ENCODE measurements at places on chromosomes 5 and 9.
A peak's percentile ranks its signal among the peaks of the same experiment; 100 is the strongest.

DNA sequence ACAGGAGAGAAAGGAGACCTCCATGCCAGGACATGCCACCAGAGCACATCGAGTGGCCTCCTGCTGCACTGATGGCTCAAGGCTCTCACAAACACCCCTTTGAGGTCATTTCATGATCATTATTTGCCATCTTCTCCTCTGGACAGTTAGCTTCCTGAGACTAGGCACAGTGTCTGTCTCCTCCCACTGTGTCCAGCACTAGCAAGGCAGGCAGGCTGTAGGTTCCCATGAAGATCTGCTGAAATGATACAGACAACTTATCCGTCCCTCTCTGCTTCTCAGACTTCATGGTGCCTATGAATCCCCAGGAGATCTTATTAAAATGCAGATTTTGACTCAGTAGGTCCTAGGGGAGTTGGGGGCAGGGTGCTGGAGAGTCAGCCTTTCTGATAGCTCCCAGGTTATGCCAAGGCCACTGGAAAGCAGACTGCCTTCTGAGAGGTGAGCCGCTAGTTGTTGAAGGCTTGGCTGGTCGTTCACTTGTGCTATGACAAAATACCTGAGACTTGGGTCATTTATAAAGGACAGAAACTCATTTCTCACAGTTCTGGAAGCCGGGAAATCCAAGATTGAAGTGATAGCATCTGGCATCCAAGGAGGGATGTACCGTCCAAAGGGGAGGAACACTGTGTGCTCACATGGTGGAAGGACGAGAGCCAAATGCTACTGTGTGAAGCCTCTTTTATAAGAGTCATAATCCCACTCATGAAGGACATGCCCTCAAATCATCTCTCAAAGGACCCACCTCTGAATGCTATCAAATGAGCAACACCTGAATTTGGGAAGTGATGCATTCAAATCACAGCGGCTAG, 183.4 kb downstream of the SPOCK1 start:
- no peak for DNase-seq

GRCh38 chr9:124264823-124265233, 7.1 kb downstream of the NEK6 start:
- no peak for DNase-seq

GRCh38 chr9:125767349-125767748, 20.2 kb downstream of the PBX3 start:
- no peak for DNase-seq

GRCh38 chr9:69675563-69675962, 3.4 kb upstream of the APBA1 start:
- no peak for DNase-seq

GRCh38 chr5:119287547-119288111, 68.2 kb upstream of the TNFAIP8 start:
- peak; percentile 68 for DNase-seq

GRCh38 chr5:6527749-6528455, 79.2 kb downstream of the UBE2QL1 start:
- no peak for DNase-seq

GRCh38 chr9:136077491-136077890, 17.6 kb downstream of the NACC2 start:
- DNase-seq, result no peak

GRCh38 chr9:121943463-121943862, 149.6 kb downstream of the TTLL11 start:
- no peak for DNase-seq

- peak; percentile 64 for DNase-seq
These were observed 25.2 kb downstream of the EMB start for GRCh38 chr5:50415912-50416311.

DNA sequence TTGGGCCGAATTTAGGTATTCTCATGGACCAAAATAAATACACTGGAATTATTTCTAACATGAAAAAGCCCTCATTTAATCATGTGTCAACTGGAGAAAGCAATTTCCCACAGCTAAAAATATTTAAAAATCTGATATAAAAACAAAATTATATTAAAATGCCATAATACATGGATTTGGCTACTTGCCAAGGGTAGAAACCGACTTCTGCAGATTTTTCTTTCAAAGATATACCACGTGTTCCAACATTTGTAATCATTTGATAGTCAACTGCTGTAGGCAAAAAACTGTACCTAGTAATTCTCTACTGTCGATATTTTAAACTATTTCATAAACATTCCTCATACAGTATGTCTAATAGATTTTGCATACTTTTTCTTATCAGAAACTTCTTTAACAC, 237.6 kb downstream of the FBXL17 start:
- DNase-seq, result no peak

DNA sequence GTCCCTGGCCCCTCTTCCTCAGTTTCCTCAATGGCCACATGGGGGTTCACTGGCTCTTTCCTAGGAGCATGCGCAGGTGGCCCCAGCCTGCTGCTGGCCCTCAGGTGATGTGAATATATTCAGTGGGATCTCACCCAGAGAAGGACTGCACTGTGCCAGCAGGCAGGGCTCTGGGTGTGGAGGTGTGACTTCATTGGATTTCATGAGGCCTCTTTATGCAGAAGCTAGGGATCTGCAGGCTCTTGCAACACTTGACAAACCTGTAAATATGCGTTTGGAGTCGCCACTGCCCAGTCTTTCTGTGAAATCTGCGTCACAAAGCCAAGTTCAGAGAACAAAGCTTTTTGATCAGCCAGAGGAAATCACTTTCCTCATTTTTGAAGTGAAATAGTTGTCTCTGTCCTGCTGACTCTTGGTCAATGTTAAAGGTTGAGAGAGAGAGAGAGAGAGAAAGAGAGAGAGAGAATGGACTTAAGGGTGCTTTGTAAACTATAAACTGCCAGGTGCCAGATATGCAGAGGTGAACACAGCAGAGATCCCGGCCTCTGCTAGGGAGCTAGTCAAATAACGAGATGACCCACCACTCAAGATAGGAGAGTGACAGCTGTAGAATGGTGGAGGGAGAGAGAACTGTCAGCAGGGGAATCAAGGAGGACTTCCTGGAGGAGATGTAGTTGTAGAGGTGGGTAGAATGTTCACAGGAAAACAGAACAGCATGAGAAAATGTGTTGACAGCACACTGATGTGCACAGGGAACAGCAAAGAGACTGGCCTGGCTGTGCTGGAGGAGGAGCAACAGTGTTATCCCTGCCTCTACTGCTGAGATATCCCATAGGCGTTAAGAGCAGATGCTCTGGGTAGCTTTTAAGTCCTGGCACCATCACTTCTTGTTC, 167.0 kb upstream of the ZNF618 start:
- no peak for DNase-seq

DNA sequence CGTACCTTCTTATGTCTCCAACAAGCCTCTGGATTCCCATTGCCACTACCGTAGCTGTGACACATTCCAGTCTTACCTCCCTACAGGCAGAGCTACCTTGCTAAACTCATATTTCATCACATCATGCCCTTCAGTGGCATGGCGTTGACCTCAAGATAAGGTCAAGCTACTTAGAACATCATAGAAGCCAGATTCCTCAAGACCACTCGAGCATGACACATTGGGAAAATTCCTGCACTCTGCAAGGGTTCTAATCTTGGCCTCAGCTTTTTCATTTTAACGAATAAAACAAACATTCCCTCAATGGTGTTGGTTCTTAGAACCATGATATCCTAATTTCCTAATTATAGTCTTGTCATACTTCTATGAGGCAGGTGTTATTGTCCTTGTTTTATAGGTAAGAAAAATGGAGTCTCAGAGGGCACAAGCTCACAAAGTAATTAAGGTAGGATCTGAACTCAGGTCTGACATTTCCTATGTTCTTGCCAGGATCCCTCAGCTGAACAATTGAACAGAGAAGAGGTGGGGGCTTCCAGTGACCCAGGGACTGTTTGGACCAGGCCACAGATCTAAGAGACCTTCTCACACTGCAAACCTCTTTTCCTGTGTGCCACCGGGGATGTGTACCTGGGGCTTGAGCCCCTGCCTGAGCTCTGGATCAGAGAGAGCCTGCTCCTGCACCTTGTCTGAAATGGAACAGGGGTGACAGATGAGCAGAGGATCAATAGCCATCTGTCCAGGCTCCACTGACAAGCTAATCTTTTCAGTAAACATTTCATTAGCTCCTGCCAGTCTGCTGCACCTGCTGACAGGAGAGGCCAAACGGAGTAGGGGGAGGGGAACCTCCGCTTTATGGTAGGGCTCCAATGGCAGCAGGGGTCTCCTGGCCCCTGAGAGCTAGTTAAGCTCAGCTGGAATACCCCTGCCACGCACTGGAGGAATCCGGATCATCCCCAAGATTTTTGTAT, 49.3 kb downstream of the ALG2 start:
- DNase-seq, result no peak

DNA sequence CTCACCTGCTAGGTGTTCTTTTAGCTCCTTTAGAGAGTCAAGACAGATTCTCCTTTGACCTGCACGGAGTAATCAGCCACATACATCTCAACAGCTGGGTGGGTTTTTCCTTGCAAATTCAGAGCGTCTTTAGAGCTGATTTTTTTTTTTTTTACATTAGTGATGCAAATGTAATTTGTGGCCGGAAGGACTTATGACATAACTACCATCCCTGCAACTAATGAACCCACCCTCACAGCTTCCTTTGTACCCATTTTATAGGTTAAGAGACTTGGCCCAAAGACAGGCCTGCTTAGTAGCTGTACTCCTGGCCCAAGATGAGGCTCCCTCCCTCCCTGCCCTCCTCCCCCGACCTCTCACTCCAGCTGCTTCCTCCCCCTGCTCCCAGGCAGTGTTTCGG, 69.9 kb upstream of the NIPAL4 start:
- peak; percentile 27 for DNase-seq

DNA sequence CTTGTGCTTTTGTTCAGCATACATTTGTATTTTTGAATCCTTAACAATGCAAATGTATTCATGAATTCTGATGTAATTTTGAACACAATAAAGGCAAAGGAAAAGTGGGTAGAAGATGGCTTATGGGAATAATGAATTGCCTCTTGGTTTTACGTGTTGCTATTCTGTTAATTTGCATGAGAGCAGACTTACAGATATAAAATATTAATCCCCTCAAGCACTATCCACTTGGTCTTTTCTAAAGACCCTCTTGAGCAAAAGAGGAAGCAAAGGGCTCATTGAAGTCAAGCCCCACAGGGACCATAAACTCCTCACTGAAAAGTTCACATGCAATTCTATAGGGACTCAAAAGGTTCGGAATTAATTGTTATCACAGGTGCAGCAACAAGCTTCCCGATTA, 51.9 kb downstream of the OSTF1 start:
- DNase-seq, result no peak

- no peak for DNase-seq
These were observed 478.8 kb downstream of the CETN3 start for GRCh38 chr5:89930591-89931392.

DNA sequence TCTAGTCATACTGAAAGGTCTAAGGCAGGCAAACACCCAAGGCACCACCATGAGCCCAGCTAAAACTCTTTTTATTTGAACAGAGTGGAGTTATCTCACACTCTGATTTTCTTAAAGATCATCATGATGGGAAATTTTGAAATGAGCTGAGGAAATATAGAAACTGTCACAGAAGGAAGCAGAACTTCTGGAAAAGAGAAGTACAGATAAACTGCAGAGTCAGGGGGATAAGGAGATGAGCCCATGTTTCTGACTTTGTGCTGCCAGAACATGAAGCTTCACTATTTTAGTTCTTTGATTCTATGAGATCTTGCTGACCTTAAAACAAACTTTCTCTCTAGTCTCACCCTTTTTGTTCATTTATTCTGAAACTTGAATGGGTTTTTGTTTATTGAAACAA, 406.5 kb upstream of the EDIL3 start:
- DNase-seq, result no peak

DNA sequence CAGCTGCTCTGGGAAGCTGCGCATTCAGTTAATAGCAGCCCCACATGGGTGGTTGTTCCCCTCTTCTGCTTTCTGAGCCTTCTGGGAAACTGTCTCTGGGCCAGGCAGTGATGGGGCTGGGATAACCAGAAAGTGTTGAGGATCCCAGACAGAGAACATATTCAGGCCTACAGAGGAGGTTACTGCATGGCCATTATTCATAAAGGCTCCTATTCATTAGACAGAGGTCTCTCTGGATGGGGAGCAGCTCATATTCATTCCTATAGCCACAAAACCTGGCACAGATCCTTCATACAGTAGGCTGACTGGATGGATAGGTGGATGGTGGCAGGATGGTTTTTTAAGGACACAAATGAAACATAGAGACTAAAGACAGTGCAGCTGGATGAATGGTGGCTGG, 76.3 kb downstream of the HSPA4 start:
- DNase-seq, result no peak

DNA sequence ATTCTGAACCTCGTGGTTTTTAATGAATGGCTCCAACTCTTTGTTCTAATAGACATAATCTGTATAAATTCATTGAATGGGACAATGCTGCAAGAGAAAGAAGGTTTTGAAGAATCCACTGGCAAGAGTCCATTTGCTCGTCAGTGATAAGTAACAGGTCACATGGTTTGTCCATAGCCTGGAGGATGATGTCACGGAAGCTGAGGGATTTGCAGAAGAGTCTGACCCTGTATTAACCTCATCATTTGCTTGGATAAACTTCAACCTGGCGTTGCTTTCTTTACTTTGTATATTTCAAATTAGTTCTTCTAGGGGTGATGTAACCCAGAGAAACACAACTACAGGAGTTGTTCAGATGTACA, 197.4 kb downstream of the GAS1 start:
- no peak for DNase-seq

- DNase-seq, result no peak
These were observed 6.2 kb downstream of the TUT7 start for GRCh38 chr9:86347991-86348390.

GRCh38 chr9:128787659-128788058, 606 bp downstream of the TBC1D13 start:
- DNase-seq, result no peak

- no peak for DNase-seq
These were observed 45.2 kb upstream of the ANKRD31 start for GRCh38 chr5:75281716-75282465.

DNA sequence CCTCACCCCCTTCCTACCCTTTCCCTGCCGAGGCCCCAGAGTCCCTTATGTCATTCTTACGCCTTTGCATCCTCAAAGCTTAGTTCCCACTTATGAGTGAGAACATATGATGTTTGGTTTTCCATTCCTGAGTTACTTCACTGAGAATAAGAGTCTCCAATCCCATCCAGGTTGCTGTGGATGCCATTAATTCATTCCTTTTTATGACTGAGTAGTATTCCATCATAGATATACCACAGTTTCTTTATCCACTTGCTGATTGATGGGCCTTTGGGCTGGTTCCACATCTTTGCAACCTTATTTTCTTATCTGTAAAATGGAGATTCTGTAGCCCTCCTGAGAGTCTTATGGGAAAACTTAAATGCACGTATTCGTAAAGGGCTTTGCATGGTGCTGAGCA, 36.8 kb downstream of the CRB2 start:
- DNase-seq, result no peak

- DNase-seq, result peak; percentile 74
These were observed 1.5 kb downstream of the SMARCA2 start for GRCh38 chr9:2016408-2017330.

GRCh38 chr5:177334155-177334551, 17.3 kb downstream of the LMAN2 start:
- DNase-seq, result no peak

- DNase-seq, result no peak
These were observed 364.4 kb downstream of the GADD45G start for GRCh38 chr9:89969156-89969675.

DNA sequence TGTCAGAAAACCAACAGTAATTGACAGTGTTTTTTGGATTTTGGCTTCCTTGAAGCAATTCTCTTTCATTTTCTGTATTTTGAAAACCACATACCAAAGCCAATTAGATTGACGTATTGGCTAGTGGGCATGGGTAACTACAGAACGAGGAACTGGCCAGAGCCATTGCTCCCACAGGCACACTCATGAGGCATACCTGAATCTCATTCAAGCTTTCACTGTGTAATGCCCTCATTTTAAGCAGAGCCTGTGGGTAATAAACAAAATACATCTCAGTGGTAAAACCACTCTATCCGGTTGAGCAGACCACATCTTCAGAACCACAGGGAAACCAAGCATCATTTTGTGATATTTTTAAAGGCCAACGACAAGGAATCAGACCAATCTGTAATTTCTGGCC, 394.1 kb downstream of the ZNF608 start:
- no peak for DNase-seq

All from CD4-positive, alpha-beta T cell treated with Interleukin-21 for 1 hour (primary cell).